ENCODE measurements at places on chromosomes 4 and X. TPM values are rescaled to one million over a fixed set of nuclear protein-coding genes. Genes with fewer than 3 reads are reported as not detected.

The RADX gene
- total RNA-seq, result 18.4 TPM

The RHOXF2 gene
- total RNA-seq, result not detected

The PNPLA4 gene
- 32.9 TPM for total RNA-seq

The SPATA18 gene
- not detected for total RNA-seq

The CNKSR2 gene
- not detected for total RNA-seq

The VGLL1 gene
- not detected for total RNA-seq

GRCh38 chr4:11843927-11844326 lies 415.2 kb upstream of the HS3ST1 start:
- no peak for DNase-seq

- no peak for DNase-seq
These were observed 69.9 kb downstream of the USP38 start for GRCh38 chr4:143254491-143255226.

GRCh38 chrX:18558799-18559198 lies 113.1 kb downstream of the RS1 start:
- no peak for DNase-seq

GRCh38 chr4:120509222-120509621 lies 413.3 kb downstream of the PRDM5 start:
- DNase-seq, result no peak

DNA sequence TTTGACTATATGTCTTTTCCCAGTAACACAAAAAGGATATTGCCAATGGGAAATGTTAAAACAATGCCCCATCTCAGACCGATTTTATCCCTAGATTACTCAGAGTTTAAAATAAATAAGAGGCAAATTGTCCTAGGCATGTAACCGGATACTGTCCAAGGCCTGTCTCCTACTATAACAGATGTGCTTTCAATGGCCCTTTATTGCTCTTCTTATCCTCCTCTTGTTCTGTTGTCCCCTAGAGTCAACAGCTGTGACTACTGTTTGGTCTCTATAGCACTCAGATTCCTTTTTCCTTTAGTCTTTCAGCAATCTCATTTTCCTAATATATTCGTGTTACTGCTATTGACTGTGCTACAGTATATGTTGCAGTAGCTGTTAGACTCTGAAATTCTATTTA lies 66.8 kb upstream of the PLS3 start:
- no peak for DNase-seq

- no peak for DNase-seq
These were observed 48.1 kb downstream of the NRK start for GRCh38 chrX:105870445-105870844.

GRCh38 chrX:52504551-52504950 lies 8.9 kb downstream of the XAGE1A start:
- no peak for DNase-seq

GRCh38 chr4:123822353-123822752 lies 425.8 kb downstream of the SPRY1 start:
- DNase-seq, result no peak

DNA sequence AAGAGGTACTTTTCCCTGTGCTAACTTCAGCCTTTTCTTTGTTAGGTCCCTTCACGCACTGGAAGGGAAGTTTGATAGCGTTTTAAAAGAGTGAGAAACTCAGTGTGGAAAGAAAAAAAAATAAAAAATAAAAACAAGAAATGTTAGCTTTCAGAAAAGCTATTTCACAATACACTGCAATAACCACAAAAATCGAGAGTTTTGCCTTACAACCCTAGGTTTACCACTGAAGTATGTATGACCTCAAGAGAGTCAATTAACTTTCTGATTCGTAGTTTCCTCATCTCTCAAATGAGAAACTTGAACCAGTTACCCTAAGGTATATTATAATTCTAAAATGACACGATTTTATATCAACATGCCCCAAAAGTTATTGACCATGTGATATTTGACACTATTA lies 93.9 kb upstream of the JADE1 start:
- DNase-seq, result no peak

DNA sequence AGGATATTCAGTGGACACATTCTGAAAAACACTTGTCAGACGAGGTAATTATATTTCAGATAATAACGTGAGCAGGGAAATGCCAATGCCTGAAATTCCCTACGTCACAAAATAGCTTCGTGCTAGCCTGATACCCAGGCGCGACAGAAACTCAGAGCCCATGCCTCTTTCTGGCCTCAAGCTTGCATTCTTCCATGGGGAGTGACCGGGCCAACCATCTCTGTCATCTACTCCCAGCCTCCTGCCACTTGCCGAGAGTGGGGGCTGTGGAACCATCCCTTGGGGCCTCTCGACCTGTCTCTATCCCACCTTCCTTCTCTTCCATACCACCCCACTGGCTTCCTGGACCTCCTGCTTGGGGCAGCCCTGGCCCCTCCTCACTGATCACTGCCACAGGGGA lies 34.5 kb upstream of the CDKN2AIP start:
- no peak for DNase-seq

DNA sequence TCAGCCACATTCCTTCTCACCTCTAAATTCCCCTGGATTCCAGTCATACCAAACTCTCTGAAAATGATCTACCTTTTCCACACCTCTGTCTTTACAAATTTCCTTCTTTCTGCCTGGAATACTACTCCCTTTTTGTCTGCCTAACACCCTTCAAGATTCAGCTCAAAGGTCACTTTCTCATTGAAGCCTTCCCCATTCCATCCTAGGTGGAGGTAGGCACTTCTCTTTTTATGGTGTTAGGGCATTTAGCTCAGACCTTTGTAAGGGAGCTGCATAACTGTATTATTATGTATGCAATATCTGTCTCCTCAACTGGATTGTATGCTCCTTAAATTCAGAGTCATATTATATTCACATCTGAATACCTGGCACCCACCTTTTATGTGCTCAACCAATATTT lies 137.7 kb downstream of the RCHY1 start:
- DNase-seq, result peak; percentile 12

- DNase-seq, result no peak
These were observed 298.3 kb upstream of the DIAPH2 start for GRCh38 chrX:96386325-96386724.

- DNase-seq, result no peak
These were observed 244.5 kb downstream of the DMD start for GRCh38 chrX:32966821-32967355.

GRCh38 chr4:26723216-26723615 lies 137.4 kb upstream of the STIM2 start:
- DNase-seq, result no peak

GRCh38 chrX:21153503-21153902 lies 220.7 kb upstream of the CNKSR2 start:
- no peak for DNase-seq

- DNase-seq, result no peak
These were observed 202.7 kb upstream of the KLF3 start for GRCh38 chr4:38461342-38461741.

GRCh38 chr4:122617597-122618593 lies 3.0 kb downstream of the IL21 start:
- no peak for DNase-seq

GRCh38 chr4:85500110-85500867 lies 25.3 kb downstream of the ARHGAP24 start:
- DNase-seq, result no peak

DNA sequence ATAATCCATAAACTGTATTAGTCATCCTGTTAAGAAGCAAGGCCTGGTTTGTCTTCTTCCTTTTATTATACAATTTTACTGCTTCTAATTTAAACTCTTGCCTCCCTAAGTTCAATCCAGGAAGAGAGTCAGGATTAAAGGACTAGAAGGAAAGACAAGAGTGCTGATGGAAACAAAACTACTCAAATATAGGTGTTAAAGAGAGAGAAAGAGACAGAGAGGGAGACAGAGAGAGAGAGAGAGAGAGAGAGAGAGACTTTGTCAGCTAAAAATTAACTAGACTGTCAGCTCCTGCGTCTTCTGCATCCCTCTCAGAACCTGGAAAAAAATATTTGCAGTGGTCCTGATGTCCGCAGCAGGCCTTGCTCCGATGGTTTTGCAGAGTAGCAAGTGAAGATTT lies 13.5 kb upstream of the FGG start:
- no peak for DNase-seq

All from Karpas-422 (cell line).